SHP77 (cell line): ENCODE measurements at places on chromosomes 6 and 20.

GRCh38 chr6:156779206-156780094 is 2.3 kb downstream of the ARID1B start:
- DNase-seq, result peak; percentile 21

GRCh38 chr6:2396846-2397630 is 151.6 kb upstream of the GMDS start:
- DNase-seq, result peak; percentile 57

DNA sequence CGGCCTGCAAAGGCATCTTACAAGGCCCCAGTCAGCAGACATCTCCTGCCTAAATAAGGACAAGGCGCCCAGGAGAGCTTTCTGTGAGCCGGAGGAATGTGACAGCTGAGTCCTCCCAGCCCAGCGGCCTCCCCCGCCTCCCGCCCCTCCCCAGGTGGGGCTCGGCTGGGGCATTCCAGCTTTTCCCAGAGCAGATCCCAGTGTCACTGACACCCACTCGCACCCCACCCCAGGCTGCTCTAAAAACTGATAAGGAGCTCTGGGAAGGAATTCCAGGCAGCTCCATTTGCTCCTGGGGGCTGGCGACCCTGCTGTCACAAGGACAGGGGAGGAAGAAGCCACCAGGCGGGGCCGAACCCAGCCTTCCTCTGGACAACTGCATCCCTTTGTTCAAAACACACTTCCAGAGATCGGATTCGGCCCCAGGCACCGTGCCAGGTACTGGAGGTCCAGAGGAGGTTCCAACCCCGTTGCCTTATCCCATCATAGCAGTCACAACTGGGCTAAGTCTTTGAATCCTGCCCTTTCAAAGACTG is 49.7 kb downstream of the JPH2 start:
- DNase-seq, result no peak

- DNase-seq, result peak; percentile 56
Measured at GRCh38 chr6:103783329-103783728, 1076.4 kb downstream of the HACE1 start.

DNA sequence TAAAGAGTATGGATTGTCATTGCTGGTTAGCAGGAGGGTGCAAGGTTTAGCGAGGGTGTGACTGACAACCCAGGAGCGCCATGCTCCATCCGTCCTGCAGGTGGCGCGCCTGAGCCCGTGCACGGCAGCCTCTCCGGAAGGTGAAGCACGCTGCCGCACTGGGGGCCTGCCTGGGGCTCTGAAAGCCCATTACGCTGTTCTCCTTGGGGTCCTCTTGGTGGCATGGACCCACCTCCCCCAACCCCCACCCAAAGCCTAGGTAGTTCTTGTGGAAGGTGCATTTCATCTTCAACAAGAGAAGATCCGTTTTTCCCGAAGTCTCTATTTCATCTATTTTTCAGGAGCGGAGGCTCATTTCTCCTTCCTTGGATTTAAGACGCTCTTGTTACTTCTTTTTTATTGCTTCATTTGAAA is 197.4 kb upstream of the KCNG1 start:
- no peak for DNase-seq

GRCh38 chr6:34664256-34664971 is 32.2 kb downstream of the ILRUN start:
- no peak for DNase-seq

GRCh38 chr6:17884498-17885478 is 102.6 kb downstream of the KIF13A start:
- no peak for DNase-seq

DNA sequence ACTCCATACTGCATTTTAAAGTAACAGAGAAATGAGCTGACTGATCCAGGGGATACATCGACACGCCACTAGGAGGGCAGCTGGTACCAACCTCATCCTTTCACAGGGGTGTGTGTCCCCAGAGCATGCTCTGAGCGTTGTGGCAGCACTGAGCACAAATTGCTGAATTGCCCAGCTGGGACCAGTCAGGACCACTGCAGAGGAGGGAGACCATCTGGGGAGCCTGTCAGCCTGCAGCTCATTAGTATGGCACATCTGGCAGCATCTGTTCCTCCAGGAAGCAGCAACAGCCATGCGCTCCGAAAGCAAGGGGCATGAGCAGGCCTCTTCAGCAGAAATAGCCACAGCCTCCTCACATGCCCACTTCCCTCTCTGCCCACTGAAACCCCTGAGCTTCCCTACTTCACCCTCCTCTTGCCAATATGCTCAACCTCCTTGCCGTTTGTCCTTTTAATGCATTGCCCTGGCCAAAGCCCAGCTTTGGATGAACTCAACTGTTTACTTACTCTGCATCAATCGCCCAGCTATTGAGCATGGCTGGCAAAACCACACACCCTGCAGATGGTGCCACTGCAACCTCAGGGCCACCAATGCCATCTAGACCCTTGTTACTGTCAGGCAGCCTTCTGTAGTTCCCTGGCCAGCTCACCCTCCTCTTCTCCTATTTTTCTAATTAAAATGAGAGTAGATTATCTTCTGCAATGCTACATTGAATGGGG is 77.6 kb upstream of the NEDD9 start:
- DNase-seq, result no peak

GRCh38 chr6:13505345-13505734 is 17.9 kb upstream of the GFOD1 start:
- DNase-seq, result no peak

DNA sequence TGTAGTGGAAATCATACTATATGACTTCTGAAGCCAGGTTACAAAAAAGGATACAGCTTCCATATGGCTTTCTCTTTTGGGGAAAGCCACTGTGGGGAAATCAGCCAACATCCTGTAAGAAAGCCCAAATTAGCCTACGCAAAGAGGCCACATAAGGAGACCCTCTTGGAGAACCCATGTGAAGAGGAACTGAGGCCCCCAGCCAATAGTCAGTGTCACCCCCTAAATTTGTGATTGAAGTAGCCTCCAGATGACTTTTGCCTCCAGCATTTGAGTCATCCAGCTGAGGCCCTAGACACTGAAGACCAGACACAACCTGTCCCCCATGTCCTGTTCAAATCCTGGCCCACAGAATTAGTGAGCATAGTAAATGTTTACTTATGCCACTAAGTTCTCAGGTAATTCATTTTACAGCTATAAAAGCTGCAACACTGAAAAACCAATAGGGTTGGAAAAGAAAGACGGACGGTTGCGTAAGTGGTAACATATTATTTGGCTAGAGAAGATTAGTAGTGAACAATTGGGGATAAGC is 60.4 kb downstream of the HMGCLL1 start:
- no peak for DNase-seq

- no peak for DNase-seq
Measured at GRCh38 chr20:40189621-40190020, 499.4 kb downstream of the MAFB start.

- no peak for DNase-seq
Measured at GRCh38 chr6:83696674-83697073, 12.2 kb downstream of the SNAP91 start.

DNA sequence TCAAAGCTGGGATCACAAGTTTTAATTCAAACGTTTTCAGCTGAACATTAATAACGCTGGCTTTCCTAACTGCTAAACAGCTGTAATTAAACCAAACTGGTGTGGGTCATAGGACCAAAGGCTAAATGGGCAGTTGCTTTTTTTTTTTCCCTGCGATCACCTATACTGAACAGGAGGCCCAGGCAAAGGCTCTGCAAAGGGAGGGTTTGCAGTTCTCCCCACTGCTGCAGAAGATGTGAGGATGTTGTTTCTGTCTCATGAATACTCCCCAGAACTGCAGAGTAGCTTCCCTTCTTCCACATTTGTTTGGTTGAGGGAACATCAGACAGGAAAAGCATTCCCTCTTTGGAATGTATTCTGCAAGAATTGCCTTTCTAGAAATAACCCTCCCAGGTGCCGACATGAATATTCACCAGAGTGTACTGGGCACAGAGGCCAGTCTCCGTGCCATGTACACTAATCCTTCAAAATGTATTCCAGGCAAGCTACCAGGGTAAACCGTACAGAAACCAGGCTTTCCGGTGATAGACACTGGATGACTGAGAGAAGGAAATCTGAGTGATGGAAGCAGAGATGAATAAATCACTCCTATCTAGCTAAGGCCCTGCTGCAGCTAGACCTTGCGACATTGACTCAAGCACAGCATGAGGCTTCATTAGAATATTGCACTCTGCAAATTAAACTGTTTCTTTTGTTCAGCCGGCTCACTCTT is 370.1 kb downstream of the BTBD9 start:
- DNase-seq, result no peak

GRCh38 chr6:15249371-15250019 is 3.6 kb downstream of the JARID2 start:
- DNase-seq, result no peak

DNA sequence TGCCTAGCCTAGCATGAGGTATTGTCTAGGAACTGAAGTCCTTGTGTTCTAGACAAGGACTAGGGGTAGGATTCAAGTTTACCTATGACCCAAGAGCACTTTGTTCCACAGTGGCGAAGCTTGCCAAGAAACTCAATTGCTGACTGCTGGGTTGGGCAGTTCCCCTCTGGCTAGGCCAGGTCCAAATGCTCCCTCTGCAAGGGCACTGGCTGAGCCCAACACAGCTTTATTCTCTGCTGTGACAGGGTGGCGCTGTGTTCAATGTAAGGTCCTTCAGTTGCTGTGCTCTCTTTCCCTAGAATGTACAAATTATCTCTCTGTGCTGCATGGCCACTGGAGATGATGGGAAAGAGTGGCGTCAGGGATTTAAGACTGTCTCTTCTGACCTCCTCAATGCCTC is 950.8 kb downstream of the HACE1 start:
- DNase-seq, result no peak

DNA sequence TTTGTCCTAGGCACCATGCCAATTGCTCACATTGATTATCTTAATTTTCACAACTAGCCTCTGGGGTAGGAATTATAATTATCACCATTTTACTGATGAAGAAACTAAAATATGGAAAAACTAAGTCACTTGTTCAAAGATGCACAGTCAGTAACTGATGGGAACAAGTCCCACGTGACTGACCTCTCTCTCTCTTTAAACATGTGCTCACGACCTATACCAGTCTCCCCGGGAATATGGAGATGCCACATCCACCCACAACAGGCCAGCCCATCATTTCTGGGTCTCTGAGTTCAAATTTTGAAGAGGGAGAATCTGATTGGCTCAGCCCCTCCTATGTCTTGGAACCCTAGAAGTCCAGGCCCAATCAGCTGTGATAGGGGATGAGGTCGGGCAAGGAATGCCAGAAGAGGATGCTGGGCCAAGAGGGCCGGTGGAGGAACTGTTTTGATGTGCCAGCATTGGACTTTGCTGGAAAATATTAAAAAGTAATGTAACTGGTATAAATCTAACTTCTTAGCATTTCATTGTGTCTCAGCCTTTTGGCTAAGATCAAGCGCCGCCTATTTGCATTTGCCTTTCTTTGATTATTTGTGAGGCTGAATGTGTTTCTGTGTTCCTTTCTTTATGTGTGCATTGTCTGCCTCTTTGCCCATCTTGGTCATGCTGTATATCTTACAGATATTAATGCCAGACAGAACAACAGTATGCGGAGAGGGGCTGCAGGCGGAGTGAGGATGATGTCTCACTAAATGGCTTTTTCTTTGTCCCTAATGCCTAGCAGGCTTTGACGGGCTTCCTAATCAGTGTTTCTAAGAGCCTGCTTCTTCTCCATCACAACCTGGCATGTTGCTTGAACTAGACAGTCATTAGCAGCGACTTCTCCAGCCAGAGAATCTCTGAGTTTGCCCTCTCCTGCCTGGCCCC is 126.6 kb downstream of the VEGFA start:
- no peak for DNase-seq

- DNase-seq, result no peak
Measured at GRCh38 chr20:64220891-64221527, 34.5 kb upstream of the PCMTD2 start.

DNA sequence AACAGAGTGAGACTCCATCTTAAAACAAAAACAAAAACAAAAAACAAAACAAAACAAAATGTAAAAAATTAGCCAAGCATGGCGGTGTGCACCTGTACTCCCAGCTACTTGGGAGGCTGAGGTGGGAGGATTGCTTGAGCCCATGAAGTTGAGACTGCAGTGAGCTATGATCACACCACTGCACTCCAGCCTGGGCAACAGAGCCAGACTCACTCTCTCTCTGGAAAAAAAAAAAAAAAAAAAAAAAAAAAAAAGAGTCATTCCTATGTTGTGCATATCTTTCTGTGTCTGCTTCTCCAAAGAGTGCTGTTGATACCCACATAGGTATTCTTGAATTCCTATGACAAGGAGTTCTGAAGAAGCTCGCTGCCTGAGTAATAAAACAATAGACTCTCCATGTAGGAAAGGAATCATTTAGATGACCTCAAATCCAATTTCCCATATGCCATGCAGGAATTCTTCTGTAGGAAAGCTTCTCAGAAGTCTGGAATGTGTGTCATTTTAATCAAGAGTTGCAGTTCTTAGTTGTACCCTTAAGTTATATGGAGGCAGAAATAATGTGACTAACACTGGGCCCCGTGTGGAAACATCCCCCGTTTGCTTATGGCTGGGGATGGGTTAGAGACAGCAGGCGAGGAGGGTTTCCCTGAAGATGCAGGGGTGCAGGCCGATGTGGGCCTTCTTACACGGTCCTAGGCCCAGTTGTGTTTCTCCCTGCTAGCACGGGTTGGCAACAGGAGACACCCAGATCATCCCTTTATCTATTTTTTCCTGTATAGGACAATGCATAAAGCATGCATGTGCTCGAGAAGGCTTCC is 79.4 kb downstream of the ZDHHC14 start:
- no peak for DNase-seq

DNA sequence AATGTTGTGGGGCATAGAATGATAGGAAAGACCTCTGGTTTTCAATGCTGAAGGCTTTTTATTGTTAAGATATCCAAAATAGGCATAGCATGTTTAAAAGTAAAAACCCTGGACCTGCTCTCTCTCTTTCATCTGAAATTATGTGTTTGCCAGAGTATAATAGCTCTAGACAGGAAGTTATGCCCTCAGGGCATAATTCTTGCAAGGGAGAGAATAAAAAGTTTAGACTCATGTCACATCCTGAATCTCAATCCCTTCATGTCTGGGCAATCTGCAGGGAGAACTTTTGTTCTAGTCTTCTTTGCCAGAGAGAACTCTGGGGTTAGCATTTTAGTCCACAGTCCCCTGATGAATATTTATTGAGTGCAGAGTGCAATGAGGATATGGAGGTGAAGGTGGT is 297.3 kb upstream of the FLRT3 start:
- no peak for DNase-seq

- no peak for DNase-seq
Measured at GRCh38 chr6:5726976-5727718, 279.6 kb downstream of the NRN1 start.

DNA sequence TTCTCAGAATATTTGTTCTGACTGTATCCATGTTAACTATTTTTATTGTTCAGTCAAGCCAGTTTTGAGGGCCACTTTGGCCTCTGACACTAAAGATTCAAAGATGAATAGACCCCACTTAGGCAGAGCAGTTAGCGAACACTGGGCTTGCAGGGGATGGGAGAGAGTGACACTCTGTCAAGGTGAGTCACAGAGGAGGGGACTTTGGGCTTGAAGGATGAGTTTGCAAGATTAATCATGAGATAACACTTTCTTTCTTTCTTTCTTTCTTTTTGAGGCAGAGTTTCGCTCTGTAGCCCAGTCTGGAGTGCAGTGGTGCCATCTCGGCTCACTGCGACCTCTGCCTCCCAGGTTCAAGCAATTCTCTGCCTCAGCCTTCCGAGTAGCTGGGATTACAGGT is 46.4 kb downstream of the SPATA2 start:
- DNase-seq, result no peak

GRCh38 chr6:34529665-34530327 is 26.3 kb downstream of the SPDEF start:
- DNase-seq, result no peak
